ENCODE measurements at places on chromosomes 6 and 20.

GRCh38 chr6:38404900-38405556, 234.7 kb downstream of the BTBD9 start:
- DNase-seq: no peak

DNA sequence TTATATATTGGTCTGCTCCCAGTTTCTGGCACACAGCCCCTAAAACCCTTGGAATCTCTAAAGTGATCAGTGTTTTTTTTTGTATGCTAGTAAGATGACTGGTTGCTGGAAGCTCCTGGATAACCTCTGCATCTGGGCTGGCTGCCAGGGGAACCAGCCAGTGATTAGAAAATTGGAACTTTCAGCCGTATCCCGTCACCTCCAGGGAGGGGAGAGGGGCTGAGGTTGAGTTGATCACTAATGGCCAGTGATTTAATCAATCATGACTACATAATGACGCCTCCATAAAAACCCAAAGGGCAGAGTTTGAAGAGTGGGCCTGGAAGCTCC, 48.0 kb upstream of the NOP56 start:
- no peak for DNase-seq

- DNase-seq: no peak
Measured at GRCh38 chr20:14582855-14583254, 245.4 kb upstream of the FLRT3 start.

GRCh38 chr6:111661541-111662061, 55.9 kb upstream of the TRAF3IP2 start:
- no peak for DNase-seq

Data from stimulated activated CD4-positive, alpha-beta T cell treated with anti-CD3 and anti-CD28 coated beads, Interleukin-15, amount 100 ng/mL, for 1 hour (primary cell).